ENCODE measurements at places on chromosomes 2 and 18.
A peak's percentile ranks its signal among the peaks of the same experiment; 100 is the strongest.

DNA sequence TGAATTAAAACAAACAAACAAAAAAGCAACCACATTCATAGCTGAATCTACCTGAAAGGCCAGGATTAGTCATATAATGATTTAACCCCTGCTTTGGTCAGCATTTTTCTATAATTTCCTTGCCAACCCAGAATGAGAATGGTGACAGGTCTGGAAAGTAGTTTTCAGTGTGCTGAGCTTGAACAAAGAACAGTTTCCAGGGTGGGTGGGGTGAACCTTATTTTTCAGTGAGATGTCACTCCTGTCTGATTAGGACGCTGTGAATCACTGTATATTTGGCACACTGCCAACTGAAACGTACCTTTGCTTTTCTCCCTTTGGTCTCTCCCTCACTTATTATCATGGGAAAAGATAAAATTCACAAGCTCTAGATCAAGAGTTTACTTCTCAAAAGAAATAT, 35.0 kb upstream of the DSC1 start:
- no peak for DNase-seq

- no peak for DNase-seq
Measured at GRCh38 chr2:156586621-156587020, 150.4 kb downstream of the GPD2 start.

- no peak for DNase-seq
Measured at GRCh38 chr2:3563521-3563976, 5.4 kb upstream of the RNASEH1 start.

DNA sequence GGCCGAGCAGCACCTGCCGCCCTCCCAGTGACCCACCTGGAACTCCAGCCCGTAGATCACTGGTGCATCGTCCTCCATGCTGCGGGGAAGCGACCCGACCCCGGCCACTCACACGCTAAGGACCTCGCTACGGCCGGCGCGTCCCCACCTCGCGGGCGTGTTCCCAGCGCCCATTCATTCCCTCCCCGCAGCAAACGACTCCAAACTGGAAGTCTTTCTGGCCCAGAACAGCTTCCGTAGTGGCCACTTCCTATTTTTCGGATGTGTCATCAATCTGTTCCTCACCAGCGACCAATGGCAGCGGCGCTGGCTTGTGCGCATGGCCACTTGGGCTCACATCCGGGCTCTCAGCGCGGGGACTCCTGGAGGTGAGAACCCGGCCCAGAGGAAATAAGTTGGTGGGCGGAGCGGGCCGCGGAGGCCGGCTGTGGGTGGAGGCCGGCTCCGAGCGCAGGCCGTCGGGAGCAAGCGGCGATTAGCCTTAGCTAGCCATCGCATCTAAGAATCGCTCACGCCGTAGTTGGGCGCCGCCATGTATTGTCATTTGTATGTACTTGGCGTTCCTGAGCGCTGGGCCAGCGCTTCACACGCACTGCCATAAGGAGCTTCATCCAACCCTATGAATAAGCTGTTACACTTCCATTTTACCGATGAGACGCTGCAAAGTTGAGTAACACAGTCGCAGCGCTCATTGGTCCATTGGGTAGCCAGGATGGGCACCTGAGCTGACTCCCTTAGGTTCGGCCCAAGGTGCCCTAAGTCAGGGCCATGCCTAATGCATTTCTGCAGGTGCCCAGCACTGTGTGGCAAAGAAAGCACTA, at the start of gene EIPR1:
TSS of gene EIPR1 (minus strand) at position 207 of the 821 bp plus-strand sequence. CDS start at position 78, 129 bp downstream.
- DNase-seq: peak; percentile 98

DNA sequence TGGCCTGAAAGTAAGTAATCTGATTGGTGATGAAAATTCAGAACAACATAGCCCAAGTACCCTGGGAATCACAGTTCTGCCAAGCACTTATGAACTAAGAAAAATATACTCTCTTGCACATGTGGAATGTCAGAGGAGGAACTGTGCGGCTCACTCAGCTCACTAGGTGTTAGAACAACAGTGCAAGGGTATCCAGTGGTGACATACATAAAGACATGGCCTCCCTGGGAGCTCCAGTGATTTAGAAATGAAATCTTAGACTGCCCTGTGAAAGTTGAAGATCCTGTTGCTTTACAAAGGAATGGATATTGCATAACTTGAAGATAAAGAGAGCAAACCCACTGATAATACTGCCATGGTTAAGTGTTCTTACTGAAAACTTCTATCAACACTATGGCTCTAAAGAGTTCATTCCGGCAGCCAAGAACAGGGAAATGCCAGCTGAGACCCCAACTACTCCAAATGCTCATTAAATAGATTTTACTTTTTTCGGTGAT, 246.2 kb downstream of the ARHGAP15 start:
- DNase-seq: no peak

DNA sequence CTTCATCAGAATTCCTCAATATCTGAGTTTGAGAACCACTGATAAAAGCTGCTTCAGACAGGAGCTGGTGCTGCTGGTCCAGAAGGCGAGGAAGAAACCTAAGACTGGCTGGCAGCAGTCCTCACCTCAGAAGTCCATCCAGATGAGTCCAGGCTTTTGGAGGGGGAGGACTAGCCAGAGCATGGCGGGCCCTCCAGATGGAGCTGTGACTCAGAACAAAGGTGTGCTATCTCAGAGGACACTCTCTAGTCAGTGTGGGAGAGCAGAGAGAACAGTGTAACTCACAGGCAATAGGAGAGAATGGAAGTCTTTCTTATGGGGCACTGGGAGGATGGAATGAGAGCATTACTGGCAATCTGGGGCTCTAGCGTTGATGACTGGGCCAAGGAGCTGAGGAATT, 191.4 kb downstream of the NYAP2 start:
- DNase-seq: no peak

DNA sequence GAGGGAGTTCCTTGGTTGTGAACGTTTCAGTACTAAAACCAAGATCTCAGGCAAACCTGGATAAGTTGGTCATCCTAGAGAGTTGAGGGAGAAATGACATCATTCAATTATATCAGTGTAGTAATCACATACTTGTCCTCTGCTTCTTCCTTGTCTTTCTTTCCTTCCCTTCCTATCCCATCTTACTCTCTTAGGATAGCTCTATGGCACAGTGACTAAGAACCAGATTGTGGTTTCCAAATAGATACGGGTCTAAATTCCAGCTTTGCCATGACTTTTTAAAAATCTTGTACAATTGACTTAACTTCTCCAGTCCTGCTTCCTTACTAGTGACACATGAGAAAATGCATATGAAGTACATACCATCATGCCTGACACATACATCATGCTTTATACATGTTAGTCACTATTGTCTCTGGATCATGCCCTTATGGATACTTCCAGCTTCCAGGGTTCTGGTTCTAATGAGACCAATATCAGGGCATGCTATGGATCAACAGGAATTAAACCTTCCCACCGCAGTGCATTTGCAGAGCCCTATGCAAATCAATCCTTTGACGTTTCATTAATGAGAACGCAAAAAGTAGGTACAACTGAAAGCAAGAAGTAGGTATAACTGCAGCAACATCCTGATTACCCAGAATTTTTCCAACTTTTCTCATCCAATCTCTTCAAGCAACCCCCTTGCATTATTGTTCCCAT, 168.0 kb upstream of the KLF7 start:
- no peak for DNase-seq

DNA sequence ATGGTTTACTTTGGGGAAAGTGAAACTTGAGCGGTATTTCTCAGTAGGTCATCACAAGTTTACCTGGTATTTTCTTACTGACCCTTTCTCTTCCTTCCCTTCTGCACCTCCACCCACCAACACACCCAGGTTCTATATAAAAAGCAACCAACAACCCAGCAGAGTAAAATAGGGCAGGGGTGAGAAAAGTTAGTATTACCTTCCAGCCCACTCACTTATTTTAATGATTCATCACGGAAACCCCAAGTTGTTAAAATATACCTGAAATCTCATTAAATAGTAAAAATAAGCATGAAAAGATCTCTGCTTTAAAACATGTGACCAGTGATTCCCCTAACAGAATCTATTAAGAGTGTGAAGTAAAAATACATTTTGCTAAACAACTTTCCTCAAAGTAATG, 306.1 kb downstream of the ZEB2 start:
- DNase-seq: no peak

GRCh38 chr2:9980520-9980919, 29.0 kb downstream of the GRHL1 start:
- DNase-seq: no peak

DNA sequence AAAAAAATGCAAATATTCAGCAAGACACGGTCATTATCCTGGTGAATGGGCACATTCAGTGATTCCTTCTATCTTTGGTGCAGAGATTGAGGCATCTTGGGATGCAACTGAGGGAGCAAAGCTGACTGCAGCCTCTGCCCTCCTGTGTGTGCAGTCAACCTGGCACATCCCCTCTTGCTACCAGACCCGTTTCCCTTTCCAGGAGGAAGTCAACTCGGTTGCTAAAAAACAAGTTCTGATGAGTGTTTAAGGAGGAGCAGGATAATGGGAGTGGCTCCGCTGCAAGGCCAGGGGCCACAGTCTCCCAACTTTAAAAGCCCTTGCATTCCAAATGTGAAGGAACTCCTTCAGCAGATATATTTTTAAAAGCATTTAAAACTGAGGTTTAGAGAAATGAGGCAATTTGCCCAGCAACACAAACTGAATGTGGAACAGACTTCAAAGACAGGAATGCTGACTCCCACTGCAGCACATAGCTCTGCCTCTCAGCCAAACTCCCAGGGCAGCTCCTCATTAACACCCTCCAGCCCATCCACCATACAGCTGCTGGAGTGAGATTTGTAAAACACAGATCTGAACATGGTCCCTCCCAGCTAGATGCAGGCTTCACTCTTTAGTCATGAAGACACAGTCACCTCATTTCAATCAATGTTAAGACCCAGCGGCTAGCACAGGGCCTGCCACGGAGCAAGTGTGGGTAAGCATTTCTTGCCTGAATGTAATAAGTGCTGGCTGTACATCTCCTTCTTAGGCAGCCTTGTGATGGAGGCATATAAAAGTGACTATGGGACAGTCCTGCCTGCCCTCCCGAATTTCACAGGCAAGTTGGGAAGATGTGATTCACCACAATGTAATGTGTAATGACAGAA, 54.3 kb downstream of the VSNL1 start:
- no peak for DNase-seq

GRCh38 chr2:147082850-147083522, 761.8 kb upstream of the ACVR2A start:
- peak; percentile 66 for DNase-seq

GRCh38 chr18:68568364-68569155, 146.3 kb downstream of the TMX3 start:
- DNase-seq: no peak

DNA sequence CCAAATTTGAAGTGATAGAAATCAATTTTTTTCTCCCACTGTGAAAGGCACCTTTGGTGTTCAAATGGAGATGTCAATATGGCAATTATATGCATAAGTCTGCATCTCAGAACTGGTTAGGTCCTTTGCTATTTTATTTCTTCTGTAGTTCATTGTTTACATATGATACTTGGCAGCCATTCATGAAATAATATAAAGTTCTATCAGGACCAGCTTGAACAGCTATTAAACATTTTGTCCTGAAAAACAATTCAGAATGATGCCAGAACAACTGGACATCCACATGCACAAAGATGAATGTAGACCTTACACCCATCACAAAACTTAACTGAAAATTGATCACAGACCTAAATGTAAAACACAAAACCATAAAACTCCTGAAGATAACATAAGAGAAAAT, 41.8 kb upstream of the ARHGAP28 start:
- DNase-seq: no peak

DNA sequence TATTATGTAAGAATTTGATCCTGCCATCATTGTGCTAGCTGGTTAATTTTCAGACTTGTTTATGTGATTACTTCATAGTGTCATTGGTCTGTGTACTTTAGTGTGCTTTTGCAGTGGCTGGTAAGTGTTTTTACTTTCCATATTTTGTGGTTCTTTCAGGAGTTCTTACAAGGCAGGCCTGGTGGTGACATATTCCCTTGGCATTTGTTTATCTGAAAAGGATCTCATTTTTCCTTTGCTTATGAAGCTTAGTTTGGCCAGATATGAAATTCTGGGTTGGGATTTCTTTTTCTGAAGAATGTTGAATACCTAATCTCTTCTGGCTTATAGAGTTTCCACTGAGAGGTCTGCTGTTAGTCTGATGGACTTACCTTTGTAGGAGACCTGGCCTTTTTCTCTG, 72.8 kb upstream of the MC4R start:
- DNase-seq: no peak

DNA sequence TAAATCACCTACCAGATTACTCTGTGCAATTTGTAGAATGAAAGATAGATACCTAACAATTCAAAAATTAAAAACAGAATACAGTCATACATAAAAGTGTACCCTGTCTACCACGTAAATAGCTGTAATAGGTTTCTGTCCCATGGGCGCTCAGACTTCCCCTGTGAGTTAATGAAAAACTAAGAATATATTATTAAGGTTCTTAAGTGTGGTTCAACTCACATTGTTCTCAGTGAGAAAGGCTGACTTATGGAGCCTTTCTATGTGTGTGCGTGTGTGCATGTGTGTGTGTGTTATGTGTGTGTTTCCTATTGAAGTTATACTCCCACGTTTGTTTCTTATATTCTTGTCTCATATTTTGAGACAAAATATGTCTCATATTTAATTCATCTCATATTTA, 114.6 kb upstream of the CD302 start:
- DNase-seq: no peak

- no peak for DNase-seq
Measured at GRCh38 chr2:220574038-220574437, 946.6 kb downstream of the SLC4A3 start.

GRCh38 chr2:168494190-168494711, 38.2 kb downstream of the CERS6 start:
- DNase-seq: no peak

GRCh38 chr2:168157070-168157469, 90.3 kb downstream of the STK39 start:
- DNase-seq: no peak

DNA sequence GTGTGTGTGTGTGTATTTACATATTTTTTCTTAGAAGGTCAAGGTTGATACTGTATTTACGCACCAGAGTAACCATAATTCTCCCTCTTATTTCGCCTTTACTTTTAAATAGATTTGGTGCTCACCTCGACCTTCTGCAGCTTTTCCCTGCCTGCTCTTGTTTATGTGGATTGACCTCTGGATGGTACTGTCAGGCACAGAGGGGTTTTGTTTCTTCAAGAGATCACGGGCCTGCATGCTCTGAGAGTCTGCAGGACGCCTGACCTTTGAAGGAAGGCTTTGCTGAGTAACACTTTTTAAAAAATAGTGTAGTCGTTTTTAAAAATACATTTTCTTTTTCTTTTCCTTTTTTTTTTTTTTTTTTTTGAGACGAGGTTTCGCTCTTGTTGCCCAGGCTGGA, 18.1 kb upstream of the EFHD1 start:
- DNase-seq: no peak

DNA sequence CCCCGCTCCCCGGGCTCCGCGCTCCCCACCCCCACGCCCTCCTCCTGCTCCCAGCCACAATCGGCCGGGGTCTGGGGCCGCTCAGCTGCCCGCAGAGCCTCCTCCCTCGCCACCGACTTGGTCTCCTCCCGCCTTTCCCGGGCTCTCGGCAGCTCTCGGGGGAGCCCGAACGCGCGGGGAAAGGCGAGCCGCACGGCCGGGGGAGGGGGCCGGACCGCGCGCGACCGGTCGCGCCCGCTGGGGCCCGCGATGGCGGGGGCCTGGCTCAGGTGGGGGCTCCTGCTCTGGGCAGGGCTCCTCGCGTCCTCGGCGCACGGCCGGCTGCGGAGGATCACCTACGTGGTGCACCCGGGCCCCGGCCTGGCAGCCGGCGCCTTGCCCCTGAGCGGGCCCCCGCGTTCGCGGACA, 327 bp downstream of the LTBP1 start:
- no peak for DNase-seq

Data from CD4-positive, alpha-beta T cell treated with Interleukin-21 for 1 hour (primary cell).